ENCODE measurements at places on chromosomes 13 and 19.

DNA sequence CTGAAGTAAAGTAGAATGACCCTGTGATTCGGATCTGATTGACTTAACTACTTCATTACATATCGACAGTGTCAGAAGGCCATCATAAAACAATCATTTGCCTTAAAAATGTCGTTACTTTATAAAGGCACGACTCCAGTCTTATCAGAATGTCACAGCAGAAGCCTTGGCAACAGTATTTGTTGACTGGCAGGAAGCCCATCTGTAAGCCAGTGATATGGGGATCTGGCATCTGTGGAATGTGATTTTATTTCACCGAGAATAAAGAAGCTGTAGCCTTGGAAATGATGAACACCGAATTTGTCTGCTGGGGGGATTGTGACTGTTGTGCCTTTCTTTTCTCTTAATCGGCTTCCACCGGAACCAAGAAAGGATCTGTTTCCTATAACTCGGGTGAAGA is 362.5 kb downstream of the TDRD3 start:
- DNase-seq: no peak

GRCh38 chr13:23436680-23437079 is 3.2 kb upstream of the SACS start:
- no peak for DNase-seq

DNA sequence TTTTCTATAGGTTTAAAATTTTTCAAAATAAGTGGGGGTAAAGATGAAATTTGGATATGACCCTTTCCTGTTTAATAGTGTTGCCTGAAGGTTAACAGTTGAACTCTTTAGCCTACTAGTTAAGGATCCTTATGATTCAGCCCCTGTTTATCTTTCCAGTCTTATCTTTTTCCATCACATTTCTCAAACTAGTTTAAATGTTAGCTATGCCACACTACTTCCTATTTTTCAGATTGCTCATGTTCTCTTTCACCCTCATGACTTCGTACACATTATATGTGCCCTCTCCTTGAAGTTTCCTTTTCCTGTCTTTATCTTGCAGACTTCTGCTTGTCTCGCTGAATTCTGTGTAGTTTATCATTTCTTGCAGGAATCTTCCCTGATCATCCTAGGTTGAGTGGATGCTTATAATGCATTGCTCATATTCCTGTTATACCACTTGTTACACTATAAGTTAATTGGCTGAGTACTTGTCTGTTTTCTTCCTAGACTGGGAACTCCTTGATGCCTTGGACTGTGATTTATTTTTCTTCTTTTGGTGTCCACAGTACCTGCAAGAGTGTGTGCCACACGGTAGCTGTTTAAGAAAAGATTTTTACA is 86.7 kb downstream of the FNDC3A start:
- DNase-seq: no peak

DNA sequence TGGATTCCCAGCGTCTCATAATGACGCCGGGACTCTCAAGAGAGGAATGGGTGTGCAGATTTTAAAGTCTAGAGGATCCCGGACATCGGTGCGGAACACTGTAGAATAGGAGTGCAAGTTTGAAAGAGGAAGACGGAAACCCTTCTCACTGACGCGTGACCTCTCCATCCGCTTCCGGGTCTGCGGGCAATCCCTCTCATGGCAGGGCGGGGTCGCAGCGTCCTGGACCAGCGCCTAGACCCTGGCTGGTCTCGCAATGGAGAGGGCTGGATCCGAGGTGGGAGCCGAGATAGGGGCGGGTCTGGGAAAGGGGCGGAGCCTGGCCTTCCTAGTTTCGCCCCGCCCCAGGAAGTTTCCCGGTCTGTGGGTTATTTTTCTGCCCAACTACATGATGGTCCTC is 4.6 kb upstream of the ZNF845 start:
- DNase-seq: no peak

DNA sequence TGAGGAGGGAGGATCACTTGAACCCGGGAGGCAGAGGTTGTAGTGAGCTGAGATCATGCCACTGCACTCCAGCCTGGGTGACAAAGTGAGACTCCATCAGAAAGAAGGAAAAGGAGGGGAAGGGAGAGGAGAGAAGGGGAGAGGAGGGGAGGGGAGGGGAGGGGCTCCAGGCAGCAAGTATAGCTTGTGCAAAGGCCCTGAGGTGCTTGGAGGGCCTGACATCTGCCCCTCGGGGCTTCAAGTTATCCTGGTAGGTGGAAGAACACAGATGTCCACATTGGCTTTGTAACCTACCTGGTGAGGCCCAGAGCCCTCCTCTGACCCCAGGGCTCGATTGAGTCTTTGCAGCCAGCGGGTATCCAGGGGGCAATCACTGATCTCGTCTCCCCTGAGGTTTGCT is 11.5 kb upstream of the ZNRF4 start:
- DNase-seq: no peak

DNA sequence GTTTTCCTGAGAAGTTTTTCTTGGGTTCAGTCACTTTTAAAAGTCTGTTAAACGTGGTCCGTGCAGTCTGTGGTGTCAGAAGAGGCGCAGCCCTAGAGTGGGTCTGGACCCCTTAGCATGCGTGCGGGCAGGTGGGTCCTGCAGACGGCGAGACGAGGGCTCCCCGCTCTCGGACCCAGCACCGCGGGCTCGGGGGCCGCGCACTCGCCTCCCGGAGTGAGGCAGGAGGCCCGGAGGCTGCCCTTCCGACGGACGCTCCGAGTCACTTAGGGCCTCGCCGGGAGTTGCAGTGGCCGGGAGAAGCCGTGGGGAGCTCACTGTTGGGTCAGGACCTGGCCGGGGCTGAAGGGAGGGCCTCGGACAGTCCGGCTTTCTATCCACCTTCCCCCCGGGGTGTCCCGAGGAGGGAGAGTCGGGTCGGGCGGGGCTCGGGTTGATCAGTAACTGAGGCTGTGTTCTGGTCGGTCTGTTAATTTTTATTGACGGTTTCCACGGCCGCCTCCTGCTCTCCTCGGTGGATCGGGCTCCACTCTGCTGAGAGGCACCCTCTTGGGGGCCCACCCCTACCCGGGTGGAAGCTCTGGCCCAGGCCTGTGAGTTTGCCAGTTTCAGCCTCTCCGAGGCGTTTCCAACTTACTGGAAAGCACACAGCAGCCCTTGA is 1.3 kb downstream of the PTBP1 start:
- DNase-seq: peak; percentile 85

GRCh38 chr13:20998649-20999415 is 62.6 kb downstream of the LATS2 start:
- DNase-seq: no peak

DNA sequence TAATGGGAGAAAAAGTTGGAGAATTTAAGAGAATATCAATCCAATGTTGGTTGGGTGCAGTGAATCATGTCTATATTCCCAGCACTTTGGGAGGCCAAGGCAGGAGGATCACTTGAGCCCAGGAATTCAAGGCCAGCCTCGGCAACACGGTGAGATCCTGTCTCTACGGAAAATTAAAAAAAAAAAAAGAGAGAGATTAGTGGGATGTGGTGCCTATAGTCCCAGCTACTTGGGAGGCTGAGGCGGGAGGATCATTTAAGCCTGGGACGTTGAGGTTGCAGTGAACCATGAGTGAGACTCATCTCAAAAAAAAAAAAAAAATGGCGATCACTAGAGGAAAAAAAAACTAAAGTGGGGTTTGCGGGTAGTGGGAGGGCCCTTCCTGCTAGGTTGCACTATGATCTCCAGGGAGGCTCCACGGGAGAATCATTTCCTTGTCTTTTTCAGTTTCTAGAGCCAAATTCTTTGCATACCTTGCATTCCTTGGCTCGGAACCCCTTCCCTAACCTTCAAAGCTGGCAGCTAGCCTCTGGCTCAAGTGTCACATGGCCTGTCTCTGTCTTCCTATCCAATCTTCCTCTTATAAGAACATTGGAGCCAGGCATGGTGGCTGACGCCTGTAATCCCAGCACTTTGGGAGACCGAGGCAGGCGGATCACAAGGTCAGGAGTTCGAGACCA is 5.8 kb upstream of the ERCC2 start:
- DNase-seq: peak; percentile 63

GRCh38 chr13:45847554-45848224 is 3.9 kb downstream of the SIAH3 start:
- no peak for DNase-seq

GRCh38 chr19:38765214-38765613 is 8.1 kb downstream of the LGALS7 start:
- no peak for DNase-seq

- peak; percentile 57 for DNase-seq
These were observed at the start of gene ZNF888 for GRCh38 chr19:52922841-52923777. ZNF888 (minus strand) TSS chr19:52923428; CDS start chr19:52917873, 5,555 bp downstream.

GRCh38 chr19:56613639-56614038 is 18.5 kb downstream of the ZNF71 start:
- DNase-seq: no peak

- no peak for DNase-seq
These were observed 169.2 kb downstream of the URI1 start for GRCh38 chr19:30111021-30111855.

GRCh38 chr13:40494946-40495620 is 171.4 kb downstream of the FOXO1 start:
- no peak for DNase-seq

GRCh38 chr19:616747-617526 is 16.4 kb downstream of the POLRMT start:
- DNase-seq: no peak

GRCh38 chr19:6087074-6087571 is 23.2 kb downstream of the RFX2 start:
- DNase-seq: peak; percentile 43

DNA sequence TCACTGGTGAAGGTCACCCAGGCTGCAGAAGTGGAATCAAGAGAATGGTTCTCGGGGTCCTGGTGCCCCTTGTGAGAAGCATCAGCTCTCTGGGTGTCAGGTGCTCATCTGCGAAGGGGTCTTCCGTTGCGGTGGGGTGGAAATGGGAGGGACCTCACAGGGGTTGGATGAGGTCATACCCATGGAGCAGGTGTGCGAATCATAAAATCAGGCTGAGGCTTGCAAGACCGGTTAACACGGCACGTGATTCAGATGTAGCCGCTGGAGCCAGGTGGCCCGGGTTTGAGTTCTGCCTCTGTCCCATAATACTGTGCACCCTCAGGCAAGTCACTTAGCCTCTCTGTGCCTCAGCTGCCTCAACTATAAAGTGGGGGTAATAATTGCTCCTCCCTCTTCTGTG is 3.9 kb upstream of the KLK15 start:
- DNase-seq: no peak

GRCh38 chr13:71394176-71394575 is 472.8 kb downstream of the DACH1 start:
- DNase-seq: no peak

DNA sequence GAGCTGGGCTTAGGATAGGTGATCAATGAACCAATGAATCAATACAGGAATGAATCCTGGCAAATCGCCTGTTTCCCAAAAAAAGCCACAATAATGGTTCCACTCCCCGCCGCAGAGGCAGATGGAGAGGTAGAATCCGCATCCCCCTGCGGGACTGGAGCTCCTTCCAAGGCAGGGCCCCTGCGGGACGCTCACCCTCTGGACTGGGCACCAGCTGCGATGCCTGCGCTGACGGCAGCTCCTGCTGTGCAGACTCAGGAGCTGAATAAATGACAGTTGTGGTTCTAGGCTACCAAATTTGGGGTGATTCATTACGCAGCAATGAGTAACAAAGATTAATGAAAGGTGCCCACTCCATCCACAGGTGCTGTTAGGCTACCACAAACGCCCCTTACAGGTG is 8.8 kb upstream of the CDC34 start:
- DNase-seq: no peak

DNA sequence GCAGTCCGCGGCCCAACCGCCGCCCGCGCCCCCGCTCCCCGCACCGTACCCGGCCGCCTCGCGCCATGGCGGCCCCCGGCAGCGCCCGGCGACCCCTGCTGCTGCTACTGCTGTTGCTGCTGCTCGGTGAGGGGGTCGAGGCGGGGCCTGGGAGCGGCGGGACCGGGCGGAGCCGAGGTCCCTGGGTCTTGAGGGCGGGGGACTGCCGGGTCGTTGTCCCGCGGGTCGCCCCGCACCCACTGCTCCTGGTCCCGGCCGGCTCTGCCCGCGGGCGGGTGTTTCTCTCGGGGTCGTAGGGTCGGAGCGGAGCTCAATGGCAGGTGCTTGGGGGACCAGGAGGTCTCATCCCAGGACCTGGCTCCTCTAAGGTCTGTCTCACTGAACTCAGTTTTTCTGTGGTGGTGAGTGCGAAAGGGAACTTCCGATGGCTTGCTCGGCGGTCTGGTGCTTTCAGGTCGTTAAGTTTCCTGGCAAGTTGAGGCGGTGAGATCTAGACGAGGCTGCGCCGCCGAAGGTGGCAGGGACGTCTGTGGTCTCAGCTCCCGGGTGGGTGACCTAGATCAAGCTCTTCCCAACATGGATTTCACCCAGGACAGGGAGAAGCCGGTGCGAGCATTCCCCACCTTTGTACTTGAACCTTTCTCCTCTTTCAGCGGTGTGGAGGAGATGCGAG is 467 bp downstream of the LAMP1 start:
- no peak for DNase-seq

DNA sequence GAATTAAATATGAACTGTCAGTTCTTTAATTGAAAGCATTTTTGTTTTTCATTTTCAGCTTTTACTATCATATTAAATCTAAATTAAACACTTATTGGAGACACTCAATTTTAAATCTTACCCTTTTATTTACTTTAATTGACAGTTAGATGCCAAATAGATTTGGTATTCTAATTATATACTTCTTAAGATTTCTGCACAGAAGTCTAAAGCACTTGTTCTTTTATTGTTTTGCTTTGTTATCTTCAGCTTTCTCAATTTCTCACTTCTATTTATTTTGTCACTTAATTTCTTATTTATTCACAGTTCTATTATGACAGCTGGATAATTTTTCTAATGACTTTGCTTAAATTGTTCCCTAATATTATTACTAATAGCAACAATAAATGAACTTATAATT is 1397.3 kb upstream of the MIR17HG start:
- no peak for DNase-seq

GRCh38 chr19:30718707-30719106 is 346.5 kb downstream of the ZNF536 start:
- no peak for DNase-seq

DNA sequence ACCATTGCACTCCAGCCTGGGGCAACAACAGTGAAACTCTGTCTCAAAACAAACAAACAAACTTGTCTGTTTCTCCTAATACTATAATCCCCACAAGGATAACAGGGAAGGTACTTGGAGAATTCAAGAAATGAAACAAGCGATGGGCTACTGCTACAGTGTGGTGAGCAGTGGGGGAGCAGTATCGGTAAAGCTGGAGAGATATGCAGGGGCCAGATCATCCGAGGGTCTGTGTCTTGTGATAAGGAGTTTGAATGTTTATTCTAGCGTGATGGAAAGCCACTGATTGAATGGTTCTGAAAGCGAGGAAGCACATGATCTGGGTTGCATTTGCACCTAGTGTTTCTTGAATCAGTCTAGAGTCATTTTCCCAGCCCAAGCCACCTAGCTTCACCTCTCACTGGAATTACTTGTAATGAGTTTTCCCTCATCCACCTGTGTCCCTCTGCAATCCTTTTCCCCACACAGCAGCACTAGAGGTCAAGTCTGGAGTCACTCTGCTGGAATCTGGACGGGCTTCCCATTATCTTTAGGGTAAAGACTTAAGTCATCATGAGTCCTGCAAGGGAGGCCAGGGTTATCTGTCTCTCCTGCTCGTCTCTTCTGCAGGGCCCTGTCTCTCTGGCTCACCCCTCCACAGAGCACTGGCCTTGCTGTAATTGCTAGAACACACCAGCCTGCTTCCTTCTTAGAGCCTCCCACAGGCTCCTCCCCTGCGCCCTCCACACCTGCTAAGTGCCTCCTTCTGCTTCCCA is 162.3 kb downstream of the KLF5 start:
- DNase-seq: no peak
